ENCODE measurements at places on chromosomes 3 and 15.

DNA sequence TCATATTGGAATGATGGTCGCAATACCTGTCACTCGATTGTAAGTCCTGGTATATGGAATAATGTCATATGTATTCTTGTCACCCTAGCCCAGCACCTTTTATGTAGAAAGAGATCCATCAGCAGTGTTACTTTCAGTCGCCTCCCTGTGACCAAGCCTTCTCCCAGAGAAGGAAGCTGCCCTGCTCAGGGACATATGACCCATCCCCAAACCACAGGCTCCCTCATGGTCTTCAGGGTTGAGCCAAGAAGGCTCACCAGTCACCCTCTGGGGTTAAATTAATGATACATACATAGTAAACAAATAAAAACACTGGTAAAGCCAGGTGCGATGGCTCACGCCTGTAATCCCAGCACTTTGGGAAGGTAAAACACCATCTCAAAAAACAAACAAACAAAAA, 4.6 kb upstream of the MFGE8 start:
- DNase-seq, result no peak

GRCh38 chr3:123201223-123201556, 553 bp upstream of the SEC22A start:
- no peak for DNase-seq

GRCh38 chr15:70376929-70377691, 279.4 kb upstream of the TLE3 start:
- no peak for DNase-seq

DNA sequence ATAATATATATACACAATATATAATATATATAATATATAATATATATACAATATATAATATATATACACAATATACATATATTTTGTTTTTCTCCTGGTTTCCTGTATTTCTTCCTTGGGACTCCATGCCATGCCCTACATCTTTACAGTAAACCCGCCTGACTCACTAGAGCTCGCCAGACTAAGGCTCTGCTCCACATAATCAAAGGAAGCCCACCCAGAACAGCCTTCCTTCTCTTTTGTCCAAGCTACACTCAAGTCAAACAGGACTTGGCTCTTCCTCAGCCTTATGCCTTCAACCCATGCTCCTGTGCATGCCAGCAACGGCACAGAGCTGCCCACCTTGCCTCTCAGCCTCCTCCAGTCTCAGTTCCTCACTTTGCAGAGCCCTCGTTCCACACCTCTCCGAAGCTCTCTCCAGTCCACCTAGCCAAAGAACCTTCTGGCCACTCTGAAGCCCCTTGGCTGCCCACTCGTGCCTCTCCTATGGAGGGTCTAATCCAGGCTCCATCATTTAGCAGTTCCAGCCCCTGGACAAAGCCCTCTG, 109.1 kb downstream of the RFTN1 start:
- no peak for DNase-seq

DNA sequence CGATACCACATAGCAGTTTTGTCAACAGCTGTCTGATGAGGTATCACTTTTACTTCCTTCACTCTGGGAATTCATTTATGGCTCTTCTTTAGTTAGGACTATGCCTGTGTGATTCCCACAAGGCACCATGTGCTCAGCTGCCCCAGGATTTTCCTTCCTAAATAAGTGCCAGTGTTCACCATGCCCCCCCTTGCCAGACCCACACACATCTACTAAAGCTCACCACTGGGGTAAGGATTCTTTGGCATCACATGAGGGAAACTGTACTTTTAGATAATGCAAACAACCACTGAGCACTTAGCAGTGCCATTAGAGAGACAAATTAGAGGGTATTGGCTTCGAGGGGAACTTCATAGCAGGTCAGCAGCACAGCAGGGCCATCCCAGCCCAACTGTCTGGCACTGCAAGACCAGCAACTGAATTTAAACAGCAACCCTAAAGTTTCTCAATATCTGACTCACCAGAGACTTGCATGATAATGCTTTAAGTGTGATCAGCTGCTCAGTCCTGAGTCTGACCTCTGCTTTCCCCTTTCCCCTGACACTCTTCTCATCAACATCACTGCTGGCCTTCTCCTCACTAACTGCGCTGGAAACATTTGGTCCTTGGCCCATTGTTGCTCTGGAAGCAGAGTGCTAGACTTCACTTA, 114.3 kb downstream of the STAC start:
- no peak for DNase-seq

- DNase-seq, result no peak
Observed at GRCh38 chr15:88738796-88739195, 64.4 kb upstream of the ACAN start.

- DNase-seq, result no peak
Observed at GRCh38 chr15:38554354-38554753, 10.3 kb downstream of the RASGRP1 start.

DNA sequence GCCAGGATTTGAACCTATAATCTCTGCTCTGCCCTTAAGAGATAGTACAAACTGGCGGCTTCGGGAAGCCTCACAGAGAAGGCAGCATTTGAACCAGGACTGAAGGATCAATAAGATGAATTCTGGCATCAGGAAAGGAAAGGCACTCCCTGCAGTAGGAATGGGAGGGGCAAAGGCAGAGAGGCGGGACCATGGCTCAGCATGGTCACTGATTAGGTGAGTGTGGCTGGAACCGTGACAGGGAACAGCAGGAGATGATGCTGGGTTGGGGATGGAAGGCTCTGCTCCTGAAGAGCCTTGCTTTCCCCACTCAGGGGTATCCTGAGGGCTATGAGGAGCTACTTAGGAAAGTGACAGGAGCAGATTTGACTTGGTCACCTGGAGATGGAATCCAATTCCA, 158.5 kb downstream of the FEZF2 start:
- DNase-seq, result no peak

DNA sequence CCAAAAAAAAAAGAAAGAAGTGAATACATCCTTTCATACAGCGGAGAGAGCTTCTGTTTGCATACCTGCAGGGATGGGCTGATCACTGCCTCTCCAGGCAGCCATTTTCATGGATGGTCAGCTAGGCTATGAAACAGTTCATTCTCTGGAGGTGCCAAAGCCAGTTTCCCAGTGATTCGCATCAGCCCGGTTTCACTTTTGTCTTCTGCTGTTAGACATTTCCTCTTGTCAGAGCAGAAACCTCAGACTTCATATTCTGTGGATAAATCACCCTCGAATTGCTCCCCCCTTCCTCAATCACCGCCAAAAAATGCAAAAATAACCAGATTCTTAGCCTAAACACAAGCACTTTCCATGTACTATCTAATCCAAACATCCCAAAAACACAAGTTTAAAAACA, 225.6 kb downstream of the ADAMTS9 start:
- no peak for DNase-seq

DNA sequence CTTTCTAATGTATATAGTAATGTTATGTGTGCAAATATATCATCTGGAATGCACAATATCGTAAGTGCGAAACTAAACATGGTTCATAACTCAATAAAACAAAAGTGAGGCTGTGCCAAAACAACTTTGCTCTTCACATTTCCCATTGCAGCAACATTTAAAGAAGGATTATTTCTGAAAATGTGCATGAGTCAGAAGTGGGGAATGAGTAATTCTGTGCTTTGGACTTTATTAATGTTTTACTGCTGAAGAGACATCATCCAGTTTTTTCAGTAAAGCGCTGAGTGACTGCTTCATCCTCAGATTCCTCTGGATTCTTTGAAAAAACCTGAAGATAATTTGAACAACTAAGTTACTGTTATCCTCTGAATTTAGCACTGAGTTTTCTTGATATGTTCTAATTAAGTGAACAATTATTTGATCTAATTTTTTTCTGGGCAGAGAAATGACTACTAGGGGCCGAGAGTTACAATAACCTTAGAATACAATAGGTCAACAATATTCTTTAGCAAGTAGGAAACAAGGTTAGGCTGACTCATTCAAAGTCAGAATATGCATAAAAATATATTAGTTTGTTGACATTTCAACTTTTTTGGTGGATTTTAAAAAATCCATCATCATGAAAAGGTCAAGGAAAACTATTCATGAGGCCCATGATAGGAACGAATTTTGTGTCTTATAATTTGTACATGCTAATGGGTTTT, 20.0 kb upstream of the PLCL2 start:
- no peak for DNase-seq

GRCh38 chr3:101695779-101696372, 9.4 kb upstream of the RPL24 start:
- DNase-seq, result peak; percentile 76

DNA sequence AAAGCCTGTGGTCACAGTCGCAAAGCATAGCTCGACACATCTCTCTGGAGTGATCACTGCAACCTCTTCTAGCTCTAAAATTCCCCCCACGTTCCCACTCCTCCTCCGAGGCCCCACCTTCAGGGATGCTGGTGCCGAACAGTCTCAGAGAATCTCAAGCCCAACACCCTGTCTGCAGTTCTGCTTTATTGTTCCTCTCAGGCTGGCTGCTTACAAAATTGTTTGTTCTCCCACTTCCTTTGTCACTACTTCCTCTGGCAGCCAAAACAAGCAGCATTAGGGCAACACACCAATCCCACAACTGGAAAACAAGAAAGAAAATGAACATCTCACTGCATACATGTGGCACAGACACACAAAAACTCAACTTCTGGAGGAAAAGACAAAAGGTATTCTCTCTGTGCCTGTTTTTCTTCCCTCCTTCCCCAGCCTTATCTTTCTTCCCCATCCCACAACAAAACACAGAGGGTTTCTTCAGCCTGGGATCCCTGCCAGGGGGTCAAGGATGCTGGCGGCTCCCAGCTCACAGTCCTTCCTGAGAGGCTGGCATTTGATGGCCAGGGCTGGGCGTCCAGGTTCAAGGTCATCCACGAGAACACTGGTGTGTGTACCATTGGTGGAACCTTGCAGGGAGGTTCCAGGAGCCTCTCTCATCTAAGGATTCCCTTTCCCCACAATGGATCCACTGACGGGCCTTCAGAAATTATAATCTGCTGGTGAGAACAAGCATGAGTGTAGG, 108.4 kb downstream of the TMCO5A start:
- DNase-seq, result no peak

GRCh38 chr3:170542704-170543103, 43.2 kb downstream of the SLC7A14 start:
- DNase-seq, result no peak

DNA sequence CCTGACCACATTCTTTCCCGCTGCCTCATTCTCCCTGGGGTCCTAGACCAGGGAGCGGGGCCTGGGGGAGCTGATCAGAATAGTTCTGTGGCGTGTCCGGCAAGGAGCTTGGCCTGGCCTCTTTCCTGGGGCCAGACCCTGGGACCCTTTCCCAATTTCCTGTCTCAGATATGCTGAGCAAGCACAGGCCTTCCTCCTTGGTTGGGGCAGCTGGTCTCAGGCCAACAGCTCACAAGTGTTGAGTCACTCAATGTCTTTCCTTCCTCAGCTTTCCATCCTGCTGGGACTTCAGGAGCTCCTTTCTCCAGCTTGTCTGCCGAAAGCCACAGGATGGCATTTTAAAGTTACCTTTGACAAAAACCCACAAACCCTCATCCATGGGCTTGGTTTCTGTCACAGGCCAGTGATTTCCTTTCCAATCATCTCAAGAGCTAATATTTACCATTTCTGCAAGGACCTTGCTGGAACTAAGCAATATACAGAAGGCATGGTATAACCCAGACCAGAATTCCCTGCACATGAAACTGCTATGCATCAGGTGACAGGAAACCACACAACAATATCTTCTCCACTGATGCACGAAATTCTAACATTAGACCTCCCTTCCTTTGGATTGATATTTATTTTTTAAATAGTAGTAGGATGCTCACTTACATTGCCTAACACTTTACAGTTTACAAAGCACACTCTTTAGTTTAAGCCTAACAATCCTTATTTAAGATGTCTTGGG, 19.5 kb upstream of the TIMP4 start:
- no peak for DNase-seq

DNA sequence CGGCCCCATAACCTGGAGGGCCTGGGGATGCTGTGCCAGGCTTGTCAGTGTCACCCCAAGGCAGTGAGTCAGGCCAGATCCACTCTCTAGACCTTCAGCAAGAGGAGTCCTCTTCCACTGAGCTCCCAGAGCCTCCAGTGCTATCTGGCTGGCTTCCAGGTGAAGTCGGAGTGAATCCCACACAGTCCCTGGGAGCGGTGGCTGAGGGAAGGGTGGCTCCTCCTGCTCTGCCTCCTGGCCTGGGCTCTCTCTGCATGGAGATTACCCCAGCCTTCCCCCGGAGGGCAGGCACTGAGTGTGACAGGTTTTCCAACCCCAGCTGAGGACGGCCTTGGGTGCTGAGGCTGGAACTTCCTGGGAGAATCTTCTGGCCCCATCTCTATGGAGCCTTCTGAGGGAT, 82.7 kb downstream of the EPHB1 start:
- no peak for DNase-seq

GRCh38 chr3:129663930-129664646, 57.6 kb upstream of the PLXND1 start:
- no peak for DNase-seq

DNA sequence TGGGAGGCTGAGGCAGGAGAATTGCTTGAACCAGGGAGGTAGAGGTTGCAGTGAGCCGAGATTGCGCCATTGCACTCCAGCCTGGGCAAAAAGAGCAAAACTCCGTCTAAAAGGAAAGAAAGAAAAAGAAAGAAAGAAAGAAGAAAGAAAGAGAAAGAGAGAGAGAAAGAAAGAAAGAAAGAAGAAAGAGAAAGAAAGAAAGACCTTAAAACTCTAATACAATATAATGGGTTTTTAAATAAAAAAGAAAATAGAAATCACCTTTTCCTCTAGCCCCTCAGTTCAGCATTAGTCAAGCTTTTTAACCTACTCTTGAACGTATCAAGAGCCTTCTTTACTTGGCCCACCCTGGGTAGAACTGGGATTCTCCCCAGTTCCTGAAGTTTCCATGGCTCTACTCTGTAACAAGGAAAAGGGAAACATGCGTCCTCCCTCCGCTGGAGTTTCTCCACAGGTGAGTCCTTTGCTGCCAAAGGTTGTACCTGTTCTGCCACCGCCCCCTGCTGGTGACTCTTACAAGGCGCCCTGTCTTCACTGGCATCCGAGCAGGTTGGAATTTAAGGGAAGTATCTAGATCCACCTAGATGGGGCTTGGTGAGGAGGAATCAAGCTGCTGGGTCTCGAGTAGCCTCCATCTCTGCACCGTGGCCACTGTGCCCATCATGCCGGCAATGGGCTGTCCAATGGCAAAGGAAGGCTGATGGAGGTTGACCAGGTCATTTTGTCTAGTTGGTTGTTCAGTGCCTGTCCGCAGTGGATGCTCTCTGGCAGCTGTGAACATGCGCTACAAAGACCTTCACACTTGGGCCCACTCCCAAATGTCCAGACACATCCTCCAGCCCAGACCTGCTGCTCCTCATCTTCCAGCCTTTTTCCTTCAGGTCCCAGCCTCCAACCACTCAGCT, 20.6 kb upstream of the EPHB3 start:
- peak; percentile 80 for DNase-seq

DNA sequence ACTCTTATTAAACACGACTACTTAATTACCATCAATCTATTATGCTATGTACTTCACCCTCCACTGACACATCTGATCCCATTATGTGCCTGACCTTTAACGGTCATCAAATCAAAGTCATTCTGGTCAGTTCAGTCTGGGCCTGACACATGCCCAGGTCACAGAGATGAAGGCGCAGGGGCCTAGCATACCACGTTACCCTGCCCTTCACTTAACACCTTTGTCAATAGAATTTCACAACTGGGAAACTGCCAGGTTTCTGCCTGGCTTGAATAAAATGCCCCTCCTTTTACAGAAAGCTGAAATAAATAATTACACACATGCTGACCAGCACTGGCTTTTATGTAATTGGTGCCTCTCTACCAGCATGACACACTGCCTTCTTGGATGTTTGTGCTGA, 39.5 kb downstream of the MECOM start:
- no peak for DNase-seq

- DNase-seq, result no peak
Observed at GRCh38 chr3:40593351-40593750, 68.6 kb downstream of the ZNF621 start.

GRCh38 chr3:186869253-186870100, 27.0 kb downstream of the ADIPOQ start:
- DNase-seq, result no peak

Data from B cell (primary cell).